Caki2 (cell line): ENCODE measurements at places on chromosomes 3 and 15. TPM values are rescaled to one million over a fixed set of nuclear protein-coding genes. Genes with fewer than 3 reads are reported as not detected.

DNA sequence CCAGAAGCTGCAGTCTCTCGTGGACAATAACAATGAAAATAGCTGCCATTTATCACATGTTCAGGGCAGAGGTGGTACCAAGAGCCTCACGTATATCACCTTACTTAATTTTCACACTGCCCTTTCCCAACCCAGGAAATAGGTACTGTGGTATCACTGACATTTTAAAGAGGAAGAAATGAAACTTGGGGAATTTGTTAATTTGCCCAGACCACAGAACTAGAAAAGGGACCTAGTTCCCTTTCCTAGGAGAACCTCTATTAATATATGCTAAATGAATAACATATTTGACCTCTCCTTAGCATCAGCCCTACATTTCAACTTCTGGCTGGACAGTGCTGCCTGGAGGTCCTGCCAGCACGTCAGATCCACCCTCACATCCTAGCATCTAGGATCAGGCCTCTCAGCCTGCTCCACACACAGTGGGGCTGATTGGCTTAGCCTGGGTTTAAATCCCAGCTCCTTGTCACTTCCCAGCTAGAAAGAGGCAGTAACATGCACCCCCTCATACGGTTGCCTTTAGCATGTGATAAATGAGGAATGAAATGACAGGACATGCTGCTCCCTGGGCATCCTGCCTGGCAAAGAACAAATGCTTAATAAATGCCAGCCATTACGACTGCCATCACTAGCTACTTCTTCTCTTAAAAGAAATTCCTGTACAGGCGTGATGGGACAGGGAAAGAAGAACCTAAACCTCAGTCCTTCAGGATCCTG lies 95.1 kb upstream of the TNFAIP8L3 start:
- no peak for DNase-seq

GRCh38 chr15:85542895-85543331 lies 162.5 kb downstream of the AKAP13 start:
- DNase-seq, result no peak

- no peak for DNase-seq
Observed at GRCh38 chr15:31434588-31435260, 108.1 kb downstream of the KLF13 start.

DNA sequence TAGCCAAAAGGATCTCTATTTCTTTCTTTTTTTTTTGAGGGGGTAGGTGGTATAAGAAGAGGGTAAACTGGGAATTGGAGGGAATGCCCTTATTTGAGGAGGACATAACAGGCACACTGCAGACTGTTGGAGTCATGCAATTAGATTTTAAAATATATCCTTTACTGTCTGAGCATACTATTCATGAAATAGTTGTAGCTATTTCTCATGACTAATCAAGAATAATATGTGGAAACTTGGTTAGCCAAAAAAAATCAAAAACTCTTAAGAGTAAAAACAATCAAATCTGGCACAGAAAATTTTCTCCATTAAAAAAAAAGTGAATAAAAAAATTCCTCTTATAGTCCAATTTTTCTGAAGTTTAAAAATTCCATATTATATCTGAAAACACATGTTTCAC lies 174.9 kb downstream of the SCAPER start:
- no peak for DNase-seq

DNA sequence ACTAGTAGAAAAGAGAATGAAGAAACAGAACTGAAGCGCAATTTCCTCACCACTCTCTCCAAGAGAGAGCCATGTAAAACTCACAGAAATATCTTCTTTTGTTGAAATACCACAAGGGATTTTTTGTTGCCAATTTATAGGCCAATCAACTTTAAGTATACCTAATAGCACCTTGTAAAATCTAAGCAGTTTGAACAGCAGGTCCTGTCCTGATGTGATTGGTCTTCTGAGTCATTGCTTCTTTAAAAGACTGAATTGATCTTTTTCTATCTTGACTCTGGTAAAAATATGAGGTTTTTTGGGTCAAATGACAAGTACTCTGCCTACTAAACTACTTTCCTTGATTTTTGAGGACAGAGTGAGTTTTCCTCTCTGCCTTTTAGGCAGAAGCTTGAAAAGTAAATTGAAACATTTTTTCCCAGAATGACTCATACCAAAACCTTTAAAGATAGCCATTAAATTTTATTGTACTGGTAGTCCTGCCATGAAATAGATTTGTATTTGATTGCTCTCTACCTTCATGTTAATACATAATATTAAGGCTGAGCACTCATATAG lies 343.9 kb upstream of the CBLB start:
- DNase-seq, result no peak

GRCh38 chr3:181721046-181721875 lies 9.5 kb downstream of the SOX2 start:
- no peak for DNase-seq

DNA sequence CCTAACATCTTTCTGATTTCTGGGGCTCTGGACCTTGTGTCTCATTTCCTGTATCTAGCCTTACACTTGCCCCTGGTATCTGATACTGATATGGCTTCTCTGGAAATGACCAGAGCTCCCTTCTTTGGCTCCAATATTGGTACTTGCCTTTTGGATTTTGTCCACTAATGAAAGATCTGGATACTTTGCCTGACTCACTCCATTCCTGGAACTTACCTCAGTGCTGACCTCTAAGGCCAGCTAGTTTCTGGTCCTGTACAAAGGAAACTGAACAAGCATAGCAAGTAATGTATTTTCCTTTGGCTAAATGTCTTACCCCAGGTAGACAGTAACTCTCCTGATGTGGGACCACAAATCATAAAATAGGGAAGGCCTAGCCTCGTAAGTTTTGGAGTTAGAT lies 93.8 kb upstream of the SLC4A7 start:
- DNase-seq, result no peak

DNA sequence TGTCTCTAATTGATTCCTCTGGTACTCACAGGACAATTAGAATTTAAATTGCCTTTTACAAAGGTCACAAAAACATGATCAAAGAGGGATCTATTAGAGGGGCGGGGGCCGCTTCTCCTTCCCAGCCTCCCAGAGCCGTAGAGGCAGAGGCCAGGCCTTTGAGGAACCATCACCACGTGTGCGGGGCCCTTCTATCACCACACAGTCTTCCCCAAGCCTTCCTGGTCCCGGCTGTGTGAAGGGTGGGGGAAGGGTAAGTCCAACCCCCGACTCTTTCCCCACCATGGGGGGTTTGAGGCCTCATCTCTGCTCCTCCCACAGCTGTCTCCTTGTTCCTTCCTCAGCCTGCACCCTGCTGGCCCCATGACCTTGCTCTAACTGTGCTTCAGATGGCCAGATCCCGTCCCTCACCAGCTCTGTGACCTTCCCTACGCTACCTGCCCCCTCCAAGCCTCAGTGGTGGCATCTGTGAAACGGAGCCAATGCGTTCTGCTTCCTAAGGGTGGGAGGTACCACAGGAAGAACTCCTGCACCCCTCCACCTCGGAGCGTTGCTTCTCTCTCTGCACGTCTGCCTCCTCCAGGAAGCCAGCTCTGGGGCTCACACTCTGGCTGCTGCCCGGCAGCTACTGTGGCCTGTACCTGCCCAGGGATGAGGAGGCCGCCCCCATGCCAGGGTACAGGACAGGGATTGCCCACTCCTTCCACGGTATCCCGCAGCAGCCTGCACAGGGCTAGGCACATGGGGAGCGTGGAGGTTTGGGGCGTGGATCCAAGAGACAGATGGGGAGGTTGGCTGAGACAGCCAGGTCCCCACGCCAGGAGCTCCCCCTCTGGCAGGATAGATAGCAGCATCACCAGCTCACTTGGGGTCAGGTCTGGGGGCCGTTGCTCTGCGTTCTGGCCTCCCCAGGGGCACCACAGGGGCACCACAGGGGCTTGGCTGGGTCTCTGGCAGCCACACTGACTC lies 83.8 kb downstream of the LINGO1 start:
- DNase-seq, result no peak

DNA sequence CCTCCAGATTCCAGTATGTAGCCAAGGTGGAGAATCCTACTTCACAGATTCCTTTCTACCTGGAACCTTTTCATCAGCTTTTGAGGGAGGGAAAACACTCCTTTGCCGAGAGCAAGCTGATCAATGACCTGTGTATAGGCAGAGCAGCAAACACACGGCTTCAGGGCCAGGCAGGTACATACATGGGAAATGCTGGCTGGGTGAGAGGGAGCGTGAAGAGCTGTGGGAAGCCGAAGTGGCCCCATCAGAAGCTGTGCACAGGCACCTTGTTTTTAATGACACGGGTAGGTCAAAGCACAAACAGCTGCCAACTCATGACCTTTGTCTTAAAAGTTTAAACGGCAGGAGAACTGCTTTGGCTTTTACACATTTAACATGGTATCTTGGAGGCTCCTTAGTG lies 25.3 kb downstream of the STARD5 start:
- DNase-seq, result no peak

- no peak for DNase-seq
Observed at GRCh38 chr3:37689645-37690356, 171.9 kb upstream of the CTDSPL start.

DNA sequence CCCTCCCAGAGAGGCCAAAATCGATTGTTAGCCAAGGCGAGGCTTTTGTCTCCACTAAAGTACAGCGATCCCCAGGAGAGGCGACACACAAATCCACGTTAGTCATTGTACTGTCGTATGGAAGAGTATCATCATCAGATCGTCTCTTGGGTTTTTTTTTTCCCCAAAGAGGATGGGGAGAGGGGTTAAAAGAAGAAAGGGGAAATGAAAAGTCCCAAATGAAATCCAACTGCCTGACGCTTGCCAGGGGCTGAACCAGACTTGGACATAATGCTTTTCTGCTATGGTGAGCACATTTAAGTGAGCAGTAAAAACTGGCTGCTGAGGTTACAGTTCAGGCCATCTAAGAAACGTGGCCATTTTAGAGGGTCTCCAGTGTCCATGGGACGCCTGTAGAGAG lies 37.9 kb upstream of the CTSH start:
- DNase-seq, result no peak

GRCh38 chr3:114496874-114497273 lies 203.0 kb downstream of the TIGIT start:
- peak; percentile 44 for DNase-seq

DNA sequence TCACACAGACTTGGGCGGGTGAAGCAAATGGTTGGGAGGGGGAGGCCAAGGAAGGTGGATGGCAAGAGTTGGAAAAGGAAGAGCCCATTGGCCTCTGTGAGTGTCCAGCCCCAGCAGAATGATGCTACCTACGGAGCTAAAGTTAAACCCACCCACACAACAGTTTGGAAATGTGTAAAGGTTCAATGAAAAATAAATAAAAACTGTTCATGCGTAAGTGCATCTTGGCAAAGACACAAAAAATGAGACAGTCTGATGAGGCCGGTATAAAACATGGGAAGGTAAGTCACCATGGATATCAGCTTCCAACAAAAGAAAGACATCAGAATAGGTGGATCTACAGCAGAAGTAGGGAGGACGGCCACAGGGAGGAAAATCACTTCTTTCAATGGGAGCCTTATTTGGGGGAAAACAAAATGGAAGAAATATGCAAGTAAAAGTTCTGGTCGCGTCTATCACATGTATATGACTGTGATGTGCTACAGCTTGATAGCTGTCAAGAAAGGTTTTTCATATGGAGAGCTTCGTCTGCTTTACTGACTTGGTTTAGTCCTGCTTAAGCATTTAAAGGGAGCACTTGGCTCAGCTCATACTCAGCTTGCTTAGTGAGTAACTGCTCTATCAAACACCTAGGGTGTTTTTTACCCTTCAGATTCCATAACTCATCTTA lies 82.8 kb downstream of the TIGIT start:
- peak; percentile 60 for DNase-seq

The MCF2L2 gene
- 0.91 TPM in 1 of 2 replicates, not detected in the other for total RNA-seq

The CKMT1A gene
- 0.78 TPM in 1 of 2 replicates, not detected in the other for total RNA-seq

The NANOGP8 gene
- total RNA-seq, result not detected in 2 replicates

The TYRO3 gene
- 16.5 and 20.2 TPM in 2 replicates for total RNA-seq

The CLDN18 gene
- total RNA-seq, result not detected in 2 replicates

The DTWD1 gene
- total RNA-seq, result 9.9 and 19.2 TPM in 2 replicates

The POPDC2 gene
- not detected in 2 replicates for total RNA-seq

The RBP2 gene
- not detected in 2 replicates for total RNA-seq
